Nephron progenitor cell (in vitro differentiated cells): ENCODE measurements at places on chromosomes 12 and 14.
A peak's percentile ranks its signal among the peaks of the same experiment; 100 is the strongest.

DNA sequence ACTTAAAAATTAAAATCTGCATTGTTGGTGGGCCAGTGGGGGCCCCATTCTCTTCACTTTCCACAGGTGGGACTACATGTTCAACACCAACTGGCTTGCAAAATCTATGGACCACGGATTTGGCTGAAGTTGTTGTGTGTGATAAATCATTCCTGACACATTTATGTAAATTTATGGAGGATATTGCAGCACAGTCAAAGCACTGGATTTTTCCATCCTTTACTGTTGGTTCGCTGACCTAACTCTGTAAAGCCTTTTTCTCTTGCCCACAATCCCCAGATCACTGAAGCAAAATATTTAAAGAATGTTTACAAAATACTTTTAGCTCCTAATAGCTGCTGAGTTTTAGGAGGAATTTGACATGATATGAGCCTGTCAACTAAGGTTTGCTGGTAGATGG, 219.7 kb upstream of the PRICKLE1 start:
- no peak for DNase-seq

DNA sequence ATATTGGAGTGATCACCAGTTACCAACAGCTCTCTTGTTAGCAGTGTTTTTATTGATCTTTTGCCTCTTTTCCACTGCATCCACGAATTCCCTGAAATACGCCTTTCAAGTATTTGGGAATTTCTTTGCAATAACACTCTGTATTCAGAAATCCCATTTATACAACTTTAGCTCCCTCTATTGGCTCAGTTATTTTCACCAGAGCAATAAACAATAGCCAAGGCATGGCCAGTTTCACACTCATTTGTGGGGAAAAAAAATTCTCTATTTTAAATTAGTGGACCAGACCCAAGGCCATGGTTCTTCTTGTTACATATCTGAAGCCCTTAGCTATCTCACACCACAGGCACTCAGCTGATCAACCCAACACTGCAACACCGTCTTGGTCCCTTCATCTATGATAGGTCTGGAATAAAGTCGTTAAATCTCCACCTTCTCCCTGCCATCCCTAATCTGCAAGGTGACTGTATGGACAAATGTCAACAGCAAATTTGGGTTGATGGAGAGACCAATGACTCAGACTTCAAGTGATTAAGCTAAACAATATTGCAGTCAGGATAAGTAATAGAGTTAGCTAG, 92.4 kb upstream of the TMEM260 start:
- DNase-seq, result no peak

DNA sequence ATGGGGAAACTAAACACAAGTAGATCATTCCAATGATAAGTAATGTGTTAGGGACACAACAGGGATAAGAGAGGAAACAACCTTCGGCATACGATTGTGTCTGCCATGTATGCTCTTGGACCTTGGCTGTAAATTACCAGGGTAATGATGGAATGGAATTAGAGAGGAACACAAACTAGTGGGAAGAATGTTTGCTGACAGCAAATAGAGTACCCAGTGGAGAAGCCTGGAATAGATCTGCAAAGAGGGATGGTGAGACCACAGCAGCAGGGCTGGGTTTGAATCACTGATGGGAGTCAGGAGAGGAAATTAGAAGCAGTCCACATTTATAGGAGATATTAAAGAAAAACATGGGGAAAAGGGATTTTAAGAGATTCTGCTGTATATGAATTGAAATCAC, 172.8 kb downstream of the LRIG3 start:
- DNase-seq, result no peak

- no peak for DNase-seq
Measured at GRCh38 chr12:1803736-1804135, 16.6 kb upstream of the LRTM2 start.

DNA sequence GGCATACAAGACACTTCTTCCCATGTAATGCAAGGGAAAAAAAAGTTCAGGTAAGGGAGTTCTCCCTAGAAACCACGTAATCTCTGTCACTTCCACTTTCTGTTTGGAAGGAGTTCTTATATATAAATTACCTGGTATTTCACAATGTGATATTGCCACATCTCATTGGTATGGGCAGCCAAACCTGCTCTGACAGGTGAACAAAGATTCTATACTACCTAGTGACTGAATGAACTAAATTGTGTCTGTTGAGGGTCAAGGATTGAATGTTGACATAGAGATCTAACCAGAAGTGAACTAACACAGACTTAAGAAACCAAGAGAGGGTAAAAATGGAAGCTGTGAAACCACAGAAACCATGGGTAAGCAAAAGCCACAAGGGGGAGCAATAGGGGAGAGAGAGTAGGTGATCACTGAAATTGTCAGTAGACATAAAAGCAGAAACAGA, 161.3 kb downstream of the RPL10L start:
- DNase-seq, result no peak

DNA sequence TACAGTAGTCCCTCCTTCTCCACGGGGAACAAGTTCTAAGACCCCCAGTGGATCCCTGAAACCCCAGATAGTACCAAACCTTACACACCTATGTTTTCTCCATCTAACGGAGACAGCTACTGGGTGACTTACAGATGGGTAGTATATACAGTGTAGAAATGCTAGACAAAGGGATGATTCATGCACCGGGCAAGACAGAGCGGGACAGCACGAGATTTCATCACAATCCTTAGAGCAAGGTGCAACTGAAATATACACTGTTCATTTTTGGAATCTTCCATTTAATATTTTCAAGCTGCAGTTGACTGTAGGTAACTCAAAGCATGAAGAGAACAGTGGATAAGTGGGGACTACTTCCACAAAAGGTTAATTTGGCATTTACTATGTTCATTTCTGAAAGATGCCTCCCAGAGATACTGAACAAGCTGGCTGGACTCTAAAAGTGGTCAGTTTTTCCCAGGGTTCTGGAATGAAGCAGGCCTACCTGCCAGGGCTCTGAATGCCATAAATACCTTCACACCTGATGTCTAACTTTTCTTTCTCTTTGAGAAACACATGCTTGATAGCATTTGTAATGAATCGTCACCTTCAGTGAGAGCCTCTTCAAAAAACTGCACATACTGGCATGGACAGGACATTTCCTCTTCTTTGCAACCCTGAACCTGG, 127.7 kb upstream of the FOXN3 start:
- DNase-seq, result no peak

- no peak for DNase-seq
Measured at GRCh38 chr12:111819191-111820158, 22.6 kb upstream of the MAPKAPK5 start.

- DNase-seq, result peak; percentile 50
Measured at GRCh38 chr12:111304642-111305071, 64.2 kb downstream of the PHETA1 start.

GRCh38 chr14:29148221-29148620, 381.6 kb downstream of the FOXG1 start:
- DNase-seq, result no peak

- DNase-seq, result no peak
Measured at GRCh38 chr12:65607401-65607841, 216.9 kb upstream of the HMGA2 start.

DNA sequence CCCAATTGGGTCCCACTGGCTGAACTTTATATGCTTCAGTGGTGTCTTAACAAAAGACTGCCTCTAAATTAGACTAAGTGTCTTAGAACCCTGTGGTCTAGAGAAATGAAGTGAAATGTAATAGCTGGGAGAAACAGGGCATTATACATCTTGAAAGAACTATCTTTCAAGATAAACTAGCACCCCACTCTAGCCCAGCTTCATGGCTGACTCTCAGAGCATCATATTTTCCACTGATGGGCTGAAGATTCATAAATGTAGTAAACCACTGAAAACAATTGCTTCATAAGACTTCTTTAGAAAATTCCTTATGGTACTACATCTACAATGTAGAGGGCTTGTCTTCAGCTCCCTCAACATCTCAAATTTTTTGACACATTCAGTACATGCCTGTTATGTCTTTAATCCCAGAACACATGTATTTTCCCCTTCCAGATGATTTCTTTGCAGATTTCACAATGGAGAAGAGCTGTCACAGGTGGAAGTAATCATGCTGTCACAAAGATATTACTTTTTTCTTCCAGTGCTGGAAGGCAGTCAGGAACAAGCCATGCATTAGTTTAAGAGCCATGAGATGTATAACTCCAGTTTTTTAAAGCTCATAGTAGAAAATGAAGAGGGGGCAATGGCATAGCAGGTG, 48.5 kb downstream of the IFNG-AS1 start:
- DNase-seq, result no peak

DNA sequence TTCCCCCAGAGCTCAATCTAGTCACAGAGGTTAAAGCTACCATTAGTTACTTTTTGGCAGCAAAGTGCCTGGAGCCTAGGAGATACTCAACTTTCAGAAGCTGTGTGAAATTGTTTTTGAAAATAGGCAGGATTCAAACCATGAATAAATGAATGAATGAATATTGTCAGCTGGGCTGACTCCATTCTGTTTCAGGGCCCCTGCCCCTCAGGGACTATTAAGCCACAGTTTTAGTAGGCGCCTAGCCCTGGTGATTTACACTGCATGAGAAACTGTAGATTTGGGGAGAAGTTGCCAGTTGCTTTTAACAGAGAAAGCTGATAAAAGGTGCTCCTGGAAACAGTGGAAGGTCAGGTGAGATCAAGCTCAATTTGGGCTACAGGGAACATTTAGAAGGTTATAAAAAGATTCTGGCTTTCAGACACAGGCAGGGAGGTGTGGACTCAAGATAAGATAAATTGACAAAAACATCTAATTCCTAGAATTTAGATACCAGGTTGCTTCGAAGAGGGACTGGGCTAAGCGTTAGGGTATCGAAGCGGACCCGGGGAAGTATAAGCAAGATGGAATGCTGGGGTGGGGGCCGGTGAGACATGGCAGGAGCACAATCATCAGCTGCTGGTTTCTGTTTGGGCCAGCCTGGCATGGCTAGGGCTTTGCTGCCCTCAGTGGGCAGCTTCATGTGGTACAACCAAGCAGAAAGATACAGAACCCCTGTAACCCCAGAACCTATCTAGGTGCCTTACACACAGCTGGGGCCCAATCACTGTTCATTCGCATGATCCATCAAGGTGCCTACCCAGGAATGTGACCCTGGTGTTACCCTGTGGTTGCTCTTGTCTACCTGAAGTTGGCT, 14.9 kb upstream of the CELA1 start:
- DNase-seq, result no peak

DNA sequence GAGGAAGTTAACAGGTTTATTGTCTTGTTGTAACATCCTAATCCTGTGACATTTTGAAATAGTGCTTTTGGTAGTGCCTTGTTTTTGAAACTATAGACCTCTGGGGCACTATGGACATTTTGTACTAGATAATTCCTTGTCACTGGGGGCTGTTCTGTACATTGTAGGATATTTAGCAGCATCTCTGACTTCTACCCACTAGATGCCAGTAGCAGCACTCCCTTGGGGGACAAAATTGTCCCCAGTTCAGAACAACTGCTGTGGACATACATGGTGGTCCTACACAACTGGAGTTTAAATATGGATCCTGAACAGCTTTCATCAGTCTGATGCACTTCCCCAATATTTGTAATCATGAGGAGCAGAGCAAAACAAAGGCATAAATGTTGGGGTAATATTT, 264.7 kb downstream of the RAD51B start:
- DNase-seq, result no peak

- DNase-seq, result no peak
Measured at GRCh38 chr14:83709116-83709515, 1820.8 kb upstream of the FLRT2 start.

DNA sequence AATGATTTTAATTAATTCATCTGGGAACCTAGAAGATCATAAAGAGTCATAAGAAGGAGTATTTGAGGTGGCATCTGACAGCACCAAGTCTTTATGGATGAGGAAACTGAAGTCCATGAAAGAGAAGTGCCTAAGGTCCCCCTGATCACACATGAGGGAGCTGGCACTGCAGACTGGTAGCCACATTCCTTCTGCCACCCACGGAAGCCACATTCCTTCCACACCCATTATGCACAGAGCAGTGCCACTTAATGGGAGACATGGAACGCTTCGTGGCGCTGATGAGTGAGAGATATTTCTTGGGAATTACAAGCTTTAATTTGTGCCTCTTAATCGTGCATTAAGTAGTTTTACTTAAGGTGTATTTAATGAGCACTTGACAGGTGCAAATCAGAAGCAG, 139.3 kb upstream of the NTF3 start:
- no peak for DNase-seq

GRCh38 chr14:68464711-68465110, 328.2 kb downstream of the ZFP36L1 start:
- DNase-seq, result no peak

DNA sequence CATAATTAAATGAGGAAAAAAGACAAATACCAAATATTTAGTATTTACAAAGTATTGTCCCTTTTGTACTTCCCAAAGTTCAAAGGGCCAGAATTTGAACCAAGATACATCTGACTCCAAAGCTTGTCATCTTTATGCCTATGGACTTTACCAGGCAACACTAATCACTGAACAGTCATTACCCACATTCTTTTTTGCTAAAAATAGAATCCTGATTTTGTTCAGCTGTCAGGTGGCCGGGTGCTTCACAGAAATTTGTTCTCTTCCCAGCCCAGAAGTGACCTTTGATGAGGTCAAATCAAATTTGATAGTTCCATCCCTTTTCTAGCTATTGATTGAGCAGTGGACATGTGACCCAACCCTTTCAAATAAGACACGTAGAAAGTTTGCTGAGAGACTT, 121.6 kb downstream of the LLPH start:
- DNase-seq, result no peak

DNA sequence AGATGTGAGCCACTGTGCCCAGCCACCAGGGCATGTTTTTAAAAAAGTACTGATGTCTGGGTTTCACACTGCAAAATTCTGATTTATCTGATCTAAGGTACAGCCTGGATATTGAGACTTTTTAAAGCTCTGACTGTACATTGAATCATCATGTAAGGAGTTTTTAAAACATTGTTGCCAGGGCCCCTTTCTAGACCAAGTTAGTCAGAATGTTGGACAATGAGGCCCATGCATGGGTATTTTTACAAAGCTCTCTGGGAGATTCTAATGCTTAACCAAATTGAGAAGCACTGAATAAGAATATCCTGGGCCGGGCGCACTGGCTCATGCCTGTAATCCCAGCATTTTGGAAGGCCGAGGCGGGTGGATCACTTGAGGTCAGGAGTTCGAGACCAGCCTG, 16.7 kb downstream of the TMEM19 start:
- no peak for DNase-seq

- no peak for DNase-seq
Measured at GRCh38 chr14:51006781-51007211, 62.5 kb upstream of the PYGL start.

GRCh38 chr14:22084393-22085281, 411.0 kb upstream of the OR4E1 start:
- peak; percentile 13 for DNase-seq

- DNase-seq, result no peak
Measured at GRCh38 chr12:54246011-54246641, 33.8 kb downstream of the CBX5 start.

- DNase-seq, result no peak
Measured at GRCh38 chr12:47507221-47507620, 198.6 kb downstream of the RPAP3 start.

DNA sequence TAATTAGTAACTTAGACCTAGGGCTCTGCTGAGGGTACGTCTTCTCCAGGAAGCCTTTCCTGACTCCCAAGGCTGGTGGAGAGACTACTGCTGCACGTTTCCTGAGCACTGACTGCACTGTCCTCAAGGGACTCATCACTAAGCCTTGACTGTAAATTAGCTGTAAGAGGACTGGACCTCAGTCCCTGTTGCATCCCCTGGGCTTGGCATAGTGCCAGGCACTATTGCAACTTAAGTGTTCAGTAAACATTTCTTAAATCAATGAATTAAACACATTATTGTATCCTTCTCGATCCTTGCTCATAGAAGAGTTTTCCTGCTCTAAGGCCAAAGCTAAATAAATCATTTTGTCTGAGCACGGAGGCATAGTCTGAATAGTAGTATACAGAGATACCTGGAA, 31.9 kb upstream of the IFNG-AS1 start:
- no peak for DNase-seq

- DNase-seq, result no peak
Measured at GRCh38 chr14:92556863-92557543, 43.4 kb downstream of the RIN3 start.
